CD4-positive, alpha-beta T cell treated with Interleukin-1 beta for 1 hour (primary cell): ENCODE measurements at places on chromosomes 2 and 18.

GRCh38 chr18:58970943-58971790, 106.5 kb downstream of the ZNF532 start:
- DNase-seq: no peak

- DNase-seq: no peak
Observed at GRCh38 chr18:5197032-5197434, at the start of gene AKAIN1. Gene AKAIN1, minus strand, starts transcription at chr18:5197257. Its CDS starts 204 bp downstream, at chr18:5197053.

DNA sequence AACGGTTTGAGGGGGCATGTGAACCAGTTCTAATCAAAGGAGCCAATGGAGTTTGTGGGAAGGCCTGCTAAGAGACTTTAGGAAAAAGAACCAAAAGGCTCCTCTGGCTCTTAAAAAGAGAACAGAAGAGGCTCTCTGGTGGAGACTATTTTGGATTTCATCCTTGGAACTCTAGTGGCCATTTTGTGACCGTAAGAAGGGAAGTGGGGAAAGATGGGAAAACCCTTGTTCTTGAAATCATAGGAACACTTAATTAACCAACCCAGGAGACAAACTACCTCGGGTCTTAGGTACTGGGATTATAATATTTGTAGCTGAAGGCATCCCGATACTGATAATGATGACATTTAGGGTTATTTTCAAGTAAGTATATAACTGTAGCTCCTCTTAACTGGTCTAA, 125.3 kb upstream of the SP3 start:
- no peak for DNase-seq

DNA sequence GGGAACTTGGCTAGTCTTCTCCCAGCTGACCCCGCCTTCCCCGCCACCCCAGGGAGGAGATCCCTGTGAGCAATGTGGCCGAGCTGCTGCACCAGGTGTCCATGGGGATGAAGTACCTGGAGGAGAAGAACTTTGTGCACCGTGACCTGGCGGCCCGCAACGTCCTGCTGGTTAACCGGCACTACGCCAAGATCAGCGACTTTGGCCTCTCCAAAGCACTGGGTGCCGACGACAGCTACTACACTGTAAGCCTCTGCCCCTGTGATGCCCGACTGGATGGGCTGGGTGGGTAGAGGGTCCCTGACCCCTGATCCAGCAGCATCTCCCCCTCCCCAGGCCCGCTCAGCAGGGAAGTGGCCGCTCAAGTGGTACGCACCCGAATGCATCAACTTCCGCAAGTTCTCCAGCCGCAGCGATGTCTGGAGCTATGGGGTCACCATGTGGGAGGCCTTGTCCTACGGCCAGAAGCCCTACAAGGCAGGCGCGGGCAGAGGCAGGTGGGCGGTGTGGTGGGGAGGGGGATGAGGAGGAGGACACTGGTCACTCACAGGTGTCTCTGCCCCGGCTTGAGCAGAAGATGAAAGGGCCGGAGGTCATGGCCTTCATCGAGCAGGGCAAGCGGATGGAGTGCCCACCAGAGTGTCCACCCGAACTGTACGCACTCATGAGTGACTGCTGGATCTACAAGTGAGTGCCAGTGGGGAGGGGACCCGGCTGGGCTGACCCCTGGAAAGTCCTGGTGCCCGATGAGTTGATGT, 24.2 kb downstream of the ZAP70 start:
- DNase-seq: no peak

DNA sequence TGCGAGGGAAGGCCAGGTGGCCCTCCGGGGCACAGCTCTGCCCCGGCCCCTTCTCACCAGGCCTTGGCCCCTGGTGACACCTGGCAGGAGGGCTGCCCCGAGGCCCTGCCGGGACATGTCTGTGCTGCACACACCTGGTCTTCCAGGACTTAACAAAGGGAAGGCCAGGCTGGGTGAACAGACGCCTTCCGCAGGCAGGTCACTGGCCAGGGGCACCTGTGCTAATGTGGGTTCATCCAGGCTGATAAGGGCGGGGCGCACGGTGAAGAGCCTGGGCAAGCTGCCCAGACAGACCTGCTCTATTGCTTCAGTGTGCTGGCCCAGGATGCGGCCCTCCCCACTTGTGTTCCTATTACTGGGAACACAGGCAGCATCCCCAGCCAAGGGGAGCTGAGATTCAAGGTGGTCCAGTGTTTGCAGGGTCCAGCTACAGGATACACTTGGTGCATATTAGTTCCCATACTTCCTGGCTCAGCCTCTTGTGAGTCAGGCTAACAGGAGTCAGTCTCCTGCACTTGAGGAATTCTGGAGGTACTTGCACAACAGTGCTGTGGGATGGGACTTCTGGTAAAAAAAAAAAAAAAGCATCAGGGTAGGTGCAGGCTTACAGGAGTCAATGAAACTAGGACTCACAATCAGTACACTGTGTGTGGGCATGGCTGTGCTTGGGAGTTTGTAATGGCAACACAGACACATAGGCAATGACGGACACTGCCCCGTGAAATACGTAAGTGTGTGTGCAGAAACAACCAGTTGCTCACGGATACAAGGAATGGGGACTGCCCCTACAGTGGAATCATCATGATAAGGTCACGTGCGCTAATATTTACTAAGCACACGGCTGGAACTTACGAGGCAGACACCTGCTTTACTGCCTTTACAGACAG, 261.4 kb downstream of the TWIST2 start:
- no peak for DNase-seq

DNA sequence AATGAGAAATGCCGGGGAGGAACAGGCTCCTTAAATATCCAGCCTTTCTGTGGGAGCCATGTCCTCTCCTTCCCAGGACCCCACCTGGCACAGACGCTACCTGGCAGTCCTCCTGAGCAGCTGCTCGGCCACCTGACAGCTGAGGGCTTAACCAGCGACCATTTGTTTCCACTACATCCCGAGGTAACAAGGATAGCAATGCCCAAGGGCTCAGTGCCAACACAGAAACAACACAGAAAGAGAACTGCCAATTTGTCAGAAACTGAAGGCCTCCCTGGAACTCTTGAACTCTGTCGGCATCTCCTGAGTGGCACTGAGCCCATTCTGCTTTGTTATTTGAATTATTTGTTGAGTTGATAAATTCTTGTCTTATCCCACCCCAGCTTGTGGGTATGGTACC, 122.2 kb upstream of the ARHGAP28 start:
- no peak for DNase-seq
